ENCODE measurements at places on chromosomes 12 and 14. TPM values are rescaled to one million over a fixed set of nuclear protein-coding genes. Genes with fewer than 3 reads are reported as not detected.

GRCh38 chr12:94140556-94140955 lies 7.8 kb upstream of the PLXNC1 start:
- H3K27me3 ChIP-seq: peaks cover 6% of the 10 kb centered on the region
- H3K36me3 ChIP-seq: peaks cover 4% of the 10 kb centered on the region
- no peak overlapping the region for H3K4me3 ChIP-seq
- H3K27ac ChIP-seq: no peak overlapping the region

The AKAP5 gene
- total RNA-seq: 6.1 TPM

The BCL11B gene
- 1.0 TPM for total RNA-seq

DNA sequence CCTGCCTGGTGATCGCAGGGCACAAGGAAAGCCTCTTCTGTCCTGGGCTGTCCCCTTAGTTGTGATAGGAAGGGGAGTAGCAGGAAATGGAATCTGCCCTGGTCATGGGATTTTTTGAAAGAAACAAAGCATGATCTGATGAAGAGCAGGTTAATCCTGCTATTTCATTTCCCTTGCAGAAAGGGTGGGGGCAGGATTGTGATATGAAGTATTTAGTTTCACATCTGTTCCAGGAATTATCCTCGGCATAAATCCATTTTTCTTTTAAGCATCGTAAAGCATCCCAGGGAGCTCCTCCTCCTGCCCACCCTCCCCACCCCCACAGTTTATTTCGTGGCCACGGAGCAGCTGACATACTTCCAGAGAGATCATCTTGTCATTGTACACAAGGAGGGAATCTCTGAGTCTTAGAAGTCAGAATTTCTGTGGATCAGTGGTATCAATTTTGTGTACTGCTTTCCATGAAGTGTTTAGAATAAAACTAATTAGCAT lies 53.1 kb downstream of the TGFB3 start:
- DNase-seq: no peak
- H3K27me3 ChIP-seq: peaks cover 1% of the 10 kb centered on the region
- peaks cover 4% of the 10 kb centered on the region for H3K4me1 ChIP-seq
- no peak overlapping the region for H3K4me3 ChIP-seq
- H3K27ac ChIP-seq: no peak overlapping the region

DNA sequence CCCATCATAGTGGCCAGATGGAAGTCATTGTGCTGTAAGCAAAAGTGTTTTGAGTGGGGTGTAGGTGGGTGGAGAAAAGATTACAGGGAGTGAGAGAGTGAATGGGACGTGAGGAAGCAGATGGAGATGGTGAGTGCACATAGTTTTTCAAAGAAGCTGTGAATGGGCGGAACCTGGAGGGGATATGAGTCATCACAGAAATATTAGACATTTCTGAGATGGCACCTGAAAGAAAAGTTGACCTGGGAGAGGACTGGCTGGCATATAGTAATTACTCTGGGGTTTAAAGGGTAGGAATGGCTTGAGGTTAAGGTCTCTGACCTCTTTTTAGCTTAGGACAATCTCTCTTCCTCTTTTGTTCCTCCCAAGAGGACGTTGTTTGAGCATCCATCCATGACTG lies 50.5 kb downstream of the ANO4 start:
- no peak for DNase-seq
- H3K36me3 ChIP-seq: no peaks in the 10 kb centered on the region
- H3K4me1 ChIP-seq: peaks cover 8% of the 10 kb centered on the region
- no peak overlapping the region for H3K4me3 ChIP-seq
- H3K27me3 ChIP-seq: no peaks in the 10 kb centered on the region

The VDR gene
- total RNA-seq: 2.3 TPM

The SERPINA10 gene
- total RNA-seq: not detected

DNA sequence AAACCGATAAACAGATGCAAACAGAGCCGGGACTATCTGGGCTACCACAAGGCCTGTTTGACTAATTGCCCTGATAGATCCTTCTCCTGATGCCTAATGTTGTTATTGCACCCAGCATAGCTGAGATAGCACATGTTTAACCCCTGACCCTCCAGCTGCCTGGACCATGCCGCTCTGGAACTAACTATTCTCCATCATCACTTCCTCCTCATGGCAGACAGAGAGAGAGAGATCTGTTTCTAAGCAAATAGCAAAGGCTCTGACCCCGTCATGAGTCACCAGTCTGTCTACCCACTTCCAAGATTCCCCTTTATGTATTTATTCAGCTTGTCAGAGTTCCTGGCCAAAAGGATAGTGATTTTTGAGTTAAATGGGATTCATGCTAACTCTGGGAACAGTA lies 58.2 kb upstream of the FLRT2 start:
- H3K4me3 ChIP-seq: no peak overlapping the region
- peaks cover 1% of the 10 kb centered on the region for H3K27me3 ChIP-seq
- no peak overlapping the region for H3K27ac ChIP-seq
- peaks cover 4% of the 10 kb centered on the region for H3K4me1 ChIP-seq
- no peaks in the 10 kb centered on the region for H3K36me3 ChIP-seq

DNA sequence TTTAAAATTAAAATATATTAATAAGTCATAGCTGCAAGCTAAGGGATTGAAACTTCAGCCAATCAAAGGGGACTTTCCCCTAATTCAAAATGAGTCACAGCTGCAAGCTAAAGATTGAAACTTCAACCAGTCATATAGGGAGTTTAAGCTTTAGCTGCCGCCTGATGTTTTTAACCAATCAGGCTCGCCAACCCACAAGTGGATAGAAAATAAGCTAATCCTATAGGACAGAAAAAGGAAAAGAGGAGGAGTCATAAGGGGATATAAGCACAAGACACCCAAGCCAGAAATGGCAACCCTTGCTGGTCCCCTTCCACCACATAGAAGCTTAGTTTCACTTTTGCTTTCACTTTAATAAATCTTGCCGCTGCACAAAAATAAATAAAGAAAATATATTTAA lies 1154.6 kb downstream of the GALC start:
- no peak overlapping the region for H3K4me3 ChIP-seq

The SOAT2 gene
- not detected for total RNA-seq

The RNASE1 gene
- total RNA-seq: 31.6 TPM

DNA sequence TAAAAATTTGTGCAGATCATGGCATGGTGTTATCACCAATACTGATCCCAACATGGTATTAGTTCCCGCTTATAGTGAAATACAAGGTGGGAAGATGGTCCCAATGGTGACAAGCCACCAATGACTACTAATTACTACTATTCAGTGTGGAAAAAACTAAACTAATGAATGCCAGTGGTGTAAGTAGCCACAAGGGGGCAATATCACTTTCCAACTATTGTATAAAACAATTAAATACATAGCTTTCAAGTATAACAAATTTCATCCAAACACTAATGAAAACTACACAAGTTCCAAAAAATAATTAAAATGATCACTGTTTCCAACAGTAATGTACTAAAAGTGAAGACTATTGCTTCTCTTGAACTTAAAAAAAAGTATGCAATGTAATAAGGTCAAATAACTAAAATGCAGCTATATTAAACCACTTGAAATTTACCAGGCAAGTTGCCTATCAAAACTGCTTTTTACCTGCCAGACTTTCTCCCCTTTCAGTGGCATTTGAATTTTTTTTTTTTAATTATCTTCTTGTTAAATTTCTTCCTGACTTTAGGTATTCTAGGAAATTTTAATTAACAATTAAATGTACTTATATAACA lies 58.0 kb downstream of the PAPLN start:
- no peak overlapping the region for H3K27ac ChIP-seq
- no peak for DNase-seq
- H3K4me3 ChIP-seq: no peak overlapping the region

The PNP gene
- total RNA-seq: 322 TPM

DNA sequence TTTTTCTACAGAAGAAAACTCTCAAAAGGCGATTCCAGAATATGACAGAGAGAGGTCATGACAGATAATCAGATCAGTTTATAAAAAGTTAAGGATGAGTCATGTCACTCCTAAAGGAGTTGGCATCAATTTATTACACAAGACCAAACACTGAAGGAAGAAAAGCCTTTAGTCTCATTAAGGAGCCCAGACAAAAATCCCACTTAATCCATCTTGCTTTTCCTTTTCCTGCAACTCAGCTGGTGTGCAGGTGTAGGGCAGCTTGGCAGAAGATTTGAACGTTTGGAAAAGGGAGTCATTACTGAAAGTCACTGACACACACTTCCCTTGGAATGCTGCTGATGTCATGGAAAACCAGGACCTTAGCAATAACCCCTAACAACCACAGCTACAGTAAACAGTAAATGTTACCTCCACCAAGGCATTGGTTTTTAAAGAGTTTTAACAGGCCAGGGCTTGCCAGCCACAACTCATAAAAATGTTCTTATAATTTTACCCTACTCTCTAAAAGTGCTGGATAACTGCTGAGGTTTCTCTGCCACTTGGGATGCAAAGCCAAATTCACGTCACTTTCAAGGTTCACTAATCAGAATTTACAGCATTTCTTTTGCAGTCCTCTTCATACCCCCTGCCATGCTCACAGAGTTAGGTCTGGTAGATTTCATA lies 320.6 kb downstream of the RAD51B start:
- H3K27ac ChIP-seq: peak overlapping the region; percentile 68
- H3K27me3 ChIP-seq: no peaks in the 10 kb centered on the region
- peak; percentile 10 for DNase-seq
- H3K4me3 ChIP-seq: no peak overlapping the region
- no peaks in the 10 kb centered on the region for H3K36me3 ChIP-seq

The GDF3 gene
- total RNA-seq: 77.7 TPM

GRCh38 chr14:93946104-93946503 lies 19.0 kb downstream of the FAM181A start:
- no peaks in the 10 kb centered on the region for H3K36me3 ChIP-seq
- H3K4me1 ChIP-seq: no peaks in the 10 kb centered on the region
- DNase-seq: no peak
- no peaks in the 10 kb centered on the region for H3K27me3 ChIP-seq
- no peak overlapping the region for H3K27ac ChIP-seq

The KRT2 gene
- total RNA-seq: not detected

- peaks cover 2% of the 10 kb centered on the region for H3K27me3 ChIP-seq
- no peak overlapping the region for H3K27ac ChIP-seq
- peaks cover 6% of the 10 kb centered on the region for H3K4me1 ChIP-seq
- DNase-seq: no peak
- no peaks in the 10 kb centered on the region for H3K36me3 ChIP-seq
- no peak overlapping the region for H3K4me3 ChIP-seq
These were observed 25.6 kb downstream of the AKAP6 start for GRCh38 chr14:32354716-32355115.

DNA sequence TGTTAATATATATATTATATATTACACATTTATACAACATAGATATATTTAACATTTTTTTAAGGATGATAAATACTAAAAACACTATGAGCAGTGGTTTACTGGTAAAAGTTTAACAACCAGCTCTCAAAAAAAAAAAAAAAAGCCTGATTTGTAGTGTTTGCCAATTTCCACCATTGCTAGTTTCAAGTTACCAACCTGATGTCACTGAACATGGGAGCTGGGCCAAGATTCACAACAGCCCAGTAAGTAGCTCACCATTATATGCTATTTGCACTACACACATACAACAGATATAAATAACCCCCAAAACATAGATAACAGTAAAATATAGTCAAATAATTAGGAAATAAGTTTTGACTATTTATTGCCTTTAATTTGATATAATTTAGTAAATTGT lies 28.9 kb upstream of the TMX1 start:
- no peaks in the 10 kb centered on the region for H3K36me3 ChIP-seq
- peaks cover 8% of the 10 kb centered on the region for H3K4me1 ChIP-seq
- no peak overlapping the region for H3K4me3 ChIP-seq

- H3K27ac ChIP-seq: no peak overlapping the region
- no peak overlapping the region for H3K4me3 ChIP-seq
- H3K4me1 ChIP-seq: no peaks in the 10 kb centered on the region
- H3K27me3 ChIP-seq: peaks cover 2% of the 10 kb centered on the region
These were observed 110.1 kb upstream of the FAR2 start for GRCh38 chr12:29039013-29039412.

DNA sequence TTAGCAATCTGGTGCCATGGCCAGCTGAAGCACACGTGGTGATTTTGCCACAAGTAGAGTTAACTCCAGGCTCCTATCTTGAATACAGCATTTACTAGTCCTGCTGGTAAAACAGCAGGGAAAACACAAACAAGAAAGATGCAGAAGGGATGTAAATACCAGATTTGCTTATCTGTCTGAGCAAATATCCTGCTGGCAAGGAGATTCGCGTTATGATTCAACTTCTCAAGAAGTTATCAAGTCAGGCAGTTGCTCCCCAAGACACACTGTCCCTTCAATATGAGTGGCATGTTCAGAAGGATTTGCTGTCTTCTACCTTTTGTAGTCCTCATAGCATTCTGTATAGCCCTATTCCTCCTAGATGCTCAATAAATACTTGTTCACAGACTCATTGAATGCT lies 171.2 kb upstream of the EGLN3 start:
- peaks cover 8% of the 10 kb centered on the region for H3K4me1 ChIP-seq
- H3K36me3 ChIP-seq: no peaks in the 10 kb centered on the region
- no peak for DNase-seq
- H3K27ac ChIP-seq: no peak overlapping the region
- H3K4me3 ChIP-seq: no peak overlapping the region

GRCh38 chr12:65615118-65615517 lies 209.2 kb upstream of the HMGA2 start:
- peaks cover 6% of the 10 kb centered on the region for H3K4me1 ChIP-seq
- no peak overlapping the region for H3K27ac ChIP-seq
- no peaks in the 10 kb centered on the region for H3K27me3 ChIP-seq
- no peak for DNase-seq
- no peak overlapping the region for H3K4me3 ChIP-seq

The CDKN3 gene
- 12.2 TPM for total RNA-seq

DNA sequence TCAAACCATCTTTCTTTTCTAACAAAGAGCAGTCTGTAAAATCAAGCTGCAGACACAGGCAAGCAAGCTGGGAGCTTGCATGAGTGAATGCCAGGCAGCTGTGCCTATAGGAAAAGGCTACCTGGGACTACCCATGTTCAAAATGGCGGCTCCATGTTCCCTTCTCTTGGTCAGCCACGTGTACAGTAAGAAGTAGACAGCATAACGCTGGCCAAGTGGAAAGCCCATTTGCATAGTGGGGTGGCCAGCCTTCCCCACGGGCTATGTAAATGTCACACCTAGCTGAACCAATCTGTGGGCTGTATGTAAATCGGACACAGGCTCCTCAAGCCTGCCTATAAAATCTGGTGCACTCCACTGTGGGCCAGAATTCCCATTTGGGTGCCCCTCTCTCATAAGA lies 117.1 kb downstream of the SYT10 start:
- H3K27ac ChIP-seq: no peak overlapping the region
- H3K27me3 ChIP-seq: no peaks in the 10 kb centered on the region
- no peaks in the 10 kb centered on the region for H3K36me3 ChIP-seq
- DNase-seq: no peak
- no peak overlapping the region for H3K4me3 ChIP-seq

GRCh38 chr12:41466802-41467201 lies 278.7 kb downstream of the PDZRN4 start:
- H3K27ac ChIP-seq: no peak overlapping the region
- H3K4me3 ChIP-seq: no peak overlapping the region
- no peaks in the 10 kb centered on the region for H3K27me3 ChIP-seq
- peaks cover 2% of the 10 kb centered on the region for H3K4me1 ChIP-seq
- no peaks in the 10 kb centered on the region for H3K36me3 ChIP-seq

DNA sequence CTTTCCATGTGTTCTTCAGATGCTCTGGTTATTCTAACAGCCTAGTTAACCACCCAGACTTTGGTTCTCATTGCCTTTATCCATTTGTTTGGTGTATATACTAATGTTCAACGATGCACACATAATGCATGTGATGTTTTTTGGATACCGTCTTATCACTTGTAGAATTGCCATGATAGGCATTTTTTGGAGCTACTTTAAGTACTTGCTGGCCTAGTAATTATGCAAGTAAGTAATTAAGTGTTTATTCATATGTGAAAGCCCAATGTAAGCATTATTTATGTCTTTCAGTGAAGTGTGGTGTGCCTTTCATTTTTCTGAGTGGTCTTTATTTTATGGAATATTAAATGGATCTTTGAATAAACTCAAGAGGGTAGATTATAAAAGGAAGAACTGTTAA lies 14.2 kb downstream of the RAP1B start:
- H3K27me3 ChIP-seq: peaks cover 4% of the 10 kb centered on the region
- peak overlapping the region; percentile 28 for H3K4me3 ChIP-seq
- H3K27ac ChIP-seq: no peak overlapping the region
- DNase-seq: no peak
